ENCODE measurements at places on chromosomes 7 and 10.

- no peak for DNase-seq
Observed at GRCh38 chr7:159015454-159016410, 128.9 kb downstream of the VIPR2 start.

DNA sequence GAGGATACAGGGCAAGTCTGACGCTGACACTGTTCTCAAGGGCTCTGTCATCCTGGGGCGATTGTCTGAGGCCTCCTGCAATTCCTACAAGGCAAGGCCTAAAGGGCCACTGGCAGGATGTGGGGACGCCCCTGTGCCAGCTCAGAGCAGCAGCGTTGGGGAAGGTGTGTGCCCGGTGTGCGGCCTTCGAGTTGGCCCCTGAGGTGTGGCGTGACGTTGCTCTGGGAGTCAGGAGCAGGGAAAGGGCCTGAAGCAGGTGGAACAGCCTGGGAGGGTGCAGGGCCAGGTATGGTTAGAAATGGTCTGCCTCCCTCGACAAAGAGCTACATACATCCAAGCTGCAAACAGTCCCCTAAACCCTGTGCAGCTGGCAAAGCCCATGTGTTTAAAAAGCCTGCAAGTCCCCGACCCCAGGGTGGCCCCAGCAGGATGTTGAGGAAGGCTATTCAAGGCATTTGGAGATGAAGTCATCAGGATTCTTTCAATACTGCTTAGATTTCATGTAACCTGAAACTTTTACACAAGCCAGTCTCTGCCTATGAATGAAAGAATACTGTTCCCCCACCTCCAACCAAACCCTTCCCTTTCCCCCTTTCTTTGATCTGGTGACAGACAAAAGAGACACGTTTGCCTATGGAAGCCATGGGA, 142.5 kb upstream of the TNS3 start:
- DNase-seq = no peak

DNA sequence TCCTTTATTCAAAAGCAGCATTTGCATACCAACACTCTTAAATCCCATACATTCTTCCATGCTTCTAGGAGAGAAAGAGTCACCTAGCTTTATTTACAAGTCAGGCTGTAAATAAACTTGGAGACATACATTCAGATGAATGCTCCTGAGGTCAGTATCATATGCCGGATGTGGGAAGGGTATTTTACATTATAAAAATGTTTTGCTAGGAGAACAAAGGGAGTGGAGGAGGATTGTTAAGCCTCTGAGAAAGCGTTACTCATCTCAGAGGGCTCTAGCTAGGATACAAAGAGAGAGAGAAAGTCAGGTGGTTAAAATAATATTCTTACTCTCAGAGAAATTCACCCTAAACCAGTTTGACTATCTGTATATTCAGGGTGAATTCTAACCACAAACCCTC, 300.9 kb upstream of the NPSR1 start:
- no peak for DNase-seq

DNA sequence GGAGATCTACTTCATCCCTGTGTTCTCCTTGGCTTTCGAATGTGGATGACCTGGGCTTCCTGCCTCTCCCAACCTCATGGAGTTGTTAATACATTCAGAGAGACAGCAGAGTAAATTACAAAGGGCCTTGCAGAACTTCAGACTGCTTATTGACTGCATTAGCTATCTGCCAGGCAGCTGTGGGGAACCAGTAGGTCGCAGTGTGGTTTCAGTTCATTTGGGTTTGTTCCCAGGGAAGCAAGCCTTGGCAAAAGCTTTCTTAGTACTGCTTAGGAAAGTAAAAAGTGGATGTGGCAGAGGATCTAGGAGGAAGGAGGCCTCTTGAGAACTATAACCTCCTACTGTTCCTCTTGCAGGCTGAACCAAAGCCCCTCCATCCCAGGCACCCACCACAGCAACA, 9.2 kb downstream of the NPFFR1 start:
- no peak for DNase-seq

GRCh38 chr7:1100386-1100785, 12.5 kb downstream of the GPER1 start:
- DNase-seq = no peak

DNA sequence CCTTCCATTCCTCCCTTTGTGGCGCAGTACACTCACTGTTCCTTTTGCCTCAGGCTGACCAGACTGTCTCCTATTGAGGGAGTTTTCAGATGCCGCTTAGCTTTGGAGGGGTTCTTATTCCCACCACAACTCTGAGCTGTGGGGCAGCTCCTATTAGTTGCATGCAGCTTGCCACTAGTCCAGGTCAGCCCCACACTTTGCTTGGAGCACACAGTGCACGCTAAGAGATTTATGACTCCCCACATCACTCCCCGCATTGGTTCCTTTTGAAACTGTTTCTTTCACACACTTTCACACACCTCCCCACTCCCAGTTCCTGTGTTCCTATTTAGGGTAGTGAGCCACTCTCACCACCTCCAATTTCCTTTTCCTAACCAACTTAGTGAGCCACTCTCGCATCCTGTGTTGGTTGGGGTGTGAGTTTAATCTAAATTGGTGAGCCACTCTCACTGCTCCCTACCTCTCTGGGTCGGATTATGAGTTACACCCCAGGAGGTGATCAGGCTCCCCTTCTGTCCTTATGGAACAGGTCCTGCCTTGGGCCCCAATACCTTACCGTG, 10.4 kb upstream of the ZNF485 start:
- DNase-seq = peak; percentile 55

DNA sequence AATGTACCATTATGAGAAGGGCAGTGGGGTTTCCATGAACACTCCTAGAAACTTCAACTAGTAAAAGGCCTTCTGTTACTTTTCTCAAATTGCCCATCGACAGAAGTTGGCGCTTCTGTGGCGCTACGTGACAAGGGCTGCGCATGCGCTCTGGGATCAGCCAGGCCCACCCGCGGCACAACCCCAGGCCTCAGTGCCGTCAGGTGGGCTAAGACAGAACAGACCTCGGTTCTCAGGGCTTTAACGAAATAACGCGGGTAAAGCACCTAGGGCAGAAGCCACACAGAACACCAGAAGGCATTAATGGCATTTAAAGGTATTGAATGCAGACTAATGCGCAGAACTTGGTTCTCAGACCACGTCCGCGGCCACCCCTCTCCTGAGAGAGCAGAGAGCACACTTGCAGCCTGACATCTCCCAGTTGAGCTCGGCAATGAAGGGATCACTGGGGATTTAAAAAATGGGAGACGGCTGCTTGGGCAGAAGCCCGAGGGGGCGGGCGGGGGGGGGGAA, 67.6 kb upstream of the CTNNA3 start:
- peak; percentile 71 for DNase-seq

DNA sequence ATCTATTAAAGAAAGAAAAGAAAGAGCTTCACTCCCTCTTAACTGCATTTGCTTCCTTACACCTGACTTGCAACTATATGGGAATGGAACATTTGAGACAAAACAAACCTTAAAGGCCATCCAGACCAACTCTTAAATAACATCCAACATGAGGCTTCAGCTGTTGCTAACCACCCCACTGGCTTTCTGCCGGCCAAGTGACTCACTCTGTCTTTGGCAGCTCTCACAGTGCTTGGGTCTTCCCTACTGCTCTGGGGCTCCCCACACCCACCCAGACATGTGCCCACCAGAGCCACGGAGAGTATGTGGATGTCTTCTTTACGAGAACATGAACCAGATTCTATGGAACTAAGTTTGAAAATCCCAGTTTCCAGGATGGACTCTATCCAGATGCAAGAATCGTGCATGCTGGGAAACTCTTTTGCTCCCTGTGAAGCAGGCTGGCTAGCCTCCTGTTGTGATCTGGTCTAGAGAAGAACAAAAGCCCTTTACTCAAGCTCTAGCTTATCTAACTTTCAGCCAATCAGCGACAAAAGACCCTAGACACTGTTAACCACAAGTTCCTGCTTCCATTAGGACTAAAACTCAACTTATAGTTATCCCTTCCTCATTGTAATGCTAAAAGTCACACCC, 245.7 kb downstream of the TCERG1L start:
- no peak for DNase-seq

DNA sequence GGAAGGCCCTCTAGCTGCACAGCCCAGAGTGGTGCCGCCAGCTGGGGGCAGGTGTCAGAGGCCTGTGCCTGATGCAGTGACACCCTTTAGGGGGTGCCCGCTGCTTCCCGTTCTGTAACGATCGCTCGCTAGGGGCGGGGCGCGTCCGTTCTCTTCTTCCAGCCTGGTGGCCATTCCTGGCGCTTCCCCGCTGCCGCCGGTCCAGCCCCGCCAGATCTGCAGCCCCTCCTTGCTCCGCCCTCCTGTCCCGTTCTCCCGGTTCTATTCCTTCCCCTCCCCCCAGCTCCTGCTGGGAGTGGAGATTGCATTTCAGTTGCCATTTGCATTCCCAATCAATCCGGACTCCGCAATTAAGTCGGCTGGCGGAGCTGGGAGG, 39.2 kb downstream of the AGAP3 start:
- DNase-seq = no peak
